ENCODE measurements at places on chromosomes 7 and 10.

DNA sequence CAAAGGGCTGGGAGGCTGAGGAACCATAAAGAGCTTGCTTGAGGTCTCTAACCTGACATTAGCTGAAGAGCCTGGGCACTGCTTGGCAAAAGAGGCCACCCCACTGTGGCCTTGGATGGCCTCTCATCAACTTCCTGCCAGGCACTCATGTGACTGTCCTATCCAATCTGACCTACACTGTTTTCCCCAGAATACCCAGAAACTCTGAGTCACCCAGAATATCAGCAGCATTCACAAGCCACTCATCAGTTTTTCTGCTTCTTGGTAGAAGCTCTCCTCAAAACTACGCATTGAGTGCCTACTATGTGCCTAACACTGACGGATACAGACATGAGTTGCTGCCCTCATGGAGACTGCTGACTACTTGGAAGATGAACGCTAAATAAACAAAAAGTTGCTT lies 4.1 kb upstream of the NT5C2 start:
- no peak for DNase-seq

DNA sequence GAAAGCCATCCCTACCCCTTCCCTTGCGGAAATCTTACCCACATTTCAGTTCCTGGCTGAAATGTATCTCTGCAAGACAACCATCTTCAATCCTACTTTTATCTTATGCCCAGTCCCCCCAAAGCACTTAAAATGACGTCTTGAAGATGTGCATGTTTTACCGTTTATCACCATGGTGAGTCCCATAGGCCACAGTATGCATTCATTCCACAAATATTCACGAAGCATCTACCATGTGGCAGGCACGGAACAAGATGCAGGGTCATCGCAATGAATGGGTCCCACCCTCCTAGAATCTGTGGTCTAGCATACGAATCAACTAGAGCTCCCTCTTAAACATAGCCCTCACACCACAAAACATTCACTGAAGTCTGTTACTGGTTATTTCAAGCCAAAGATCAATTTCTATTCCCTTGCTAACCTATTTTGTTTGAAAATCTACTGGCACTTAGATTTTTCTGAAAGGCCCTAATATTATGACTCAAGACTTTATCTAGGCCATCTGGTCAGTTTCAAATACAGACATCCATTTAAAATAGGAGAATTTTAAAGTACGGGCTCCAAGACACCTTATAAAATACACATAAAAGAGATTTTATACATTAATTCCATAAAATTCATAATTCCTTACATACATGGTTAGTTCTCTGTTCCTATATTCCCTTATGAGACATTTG lies 99.4 kb downstream of the PARD3 start:
- no peak for DNase-seq

DNA sequence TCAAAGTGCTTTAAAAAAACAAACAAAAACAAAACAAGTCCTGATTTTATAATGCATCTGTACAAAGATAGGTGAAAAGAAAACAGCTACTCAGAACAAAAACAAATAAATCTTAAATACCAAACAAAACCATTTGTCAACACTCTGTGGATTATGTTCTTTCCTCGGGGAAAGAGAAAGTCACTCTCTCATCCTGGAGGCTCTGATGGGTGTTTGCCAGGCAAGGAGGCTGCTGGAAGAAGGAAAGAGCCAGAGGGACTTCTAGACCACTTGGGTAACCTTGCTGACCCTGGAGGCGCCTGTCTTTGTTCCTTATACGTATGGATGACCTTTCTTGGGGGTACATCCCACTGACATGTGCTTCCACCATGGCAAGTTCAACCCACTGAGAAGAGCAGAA lies 92.8 kb downstream of the ZRANB1 start:
- DNase-seq, result no peak

GRCh38 chr10:127735723-127736221 lies 1.2 kb upstream of the FOXI2 start:
- no peak for DNase-seq

GRCh38 chr7:93948106-93948505 lies 26.6 kb downstream of the GNG11 start:
- DNase-seq, result no peak

DNA sequence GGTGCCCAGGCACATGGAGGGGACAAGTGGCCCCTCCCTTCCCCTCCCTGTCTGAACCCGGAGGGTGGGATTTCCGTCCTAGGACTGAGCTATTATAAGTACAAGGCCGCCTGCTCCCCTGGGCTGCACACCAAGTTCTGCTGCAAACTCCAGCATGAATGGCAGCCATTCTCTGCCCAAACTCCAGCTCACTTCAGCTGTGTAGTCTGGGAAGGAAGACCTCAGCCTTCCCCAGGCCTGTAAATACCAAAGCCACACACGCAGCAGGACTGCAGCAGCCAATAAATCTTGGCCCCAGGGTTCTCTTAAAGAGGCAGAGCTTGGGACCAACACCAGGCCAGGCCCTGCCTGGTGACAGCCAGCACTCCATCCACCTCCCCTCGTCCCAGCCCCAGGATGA lies 291.3 kb upstream of the ZMIZ1 start:
- DNase-seq, result no peak

DNA sequence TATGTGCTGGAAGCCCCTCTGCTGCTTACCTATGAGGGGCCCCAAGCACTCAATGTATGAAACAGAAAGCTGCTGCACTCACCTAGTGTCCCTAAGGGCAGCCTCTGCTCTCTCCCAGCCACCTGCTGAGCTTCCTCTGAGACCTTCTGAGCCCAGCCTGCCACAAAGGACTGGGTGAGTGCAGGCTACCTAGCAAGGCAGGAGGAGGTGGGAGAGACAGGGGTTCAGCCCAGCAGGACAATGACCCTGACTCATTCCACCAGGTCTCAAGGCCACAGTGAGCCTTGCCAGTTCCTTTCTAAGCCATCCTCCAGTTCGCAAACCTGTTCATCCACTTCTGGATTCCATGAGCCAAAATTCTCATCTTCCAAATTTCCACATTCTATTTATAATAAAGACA lies 16.3 kb downstream of the VOPP1 start:
- no peak for DNase-seq

- DNase-seq, result no peak
Observed at GRCh38 chr10:103969857-103970627, 3.1 kb downstream of the SLK start.

DNA sequence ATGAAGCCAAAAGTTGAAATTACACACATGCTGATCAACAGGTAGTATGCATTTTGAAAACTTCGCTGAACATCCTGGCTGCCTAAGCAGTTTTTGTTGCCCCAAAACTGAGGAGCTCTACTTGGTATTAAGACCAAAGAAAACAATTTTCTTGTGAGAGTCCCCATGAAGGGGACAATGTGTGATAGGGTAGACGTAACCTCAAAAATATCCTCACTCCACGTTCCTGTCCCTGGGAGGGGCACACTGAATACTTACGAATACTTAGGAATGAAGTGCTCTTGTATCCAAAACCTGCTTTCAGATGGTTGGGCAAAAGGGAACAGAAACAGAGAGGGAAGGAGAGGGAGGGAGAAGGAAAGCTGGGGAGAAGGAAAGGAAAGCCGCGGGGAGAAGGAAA lies 24.7 kb downstream of the CCDC6 start:
- DNase-seq, result no peak

DNA sequence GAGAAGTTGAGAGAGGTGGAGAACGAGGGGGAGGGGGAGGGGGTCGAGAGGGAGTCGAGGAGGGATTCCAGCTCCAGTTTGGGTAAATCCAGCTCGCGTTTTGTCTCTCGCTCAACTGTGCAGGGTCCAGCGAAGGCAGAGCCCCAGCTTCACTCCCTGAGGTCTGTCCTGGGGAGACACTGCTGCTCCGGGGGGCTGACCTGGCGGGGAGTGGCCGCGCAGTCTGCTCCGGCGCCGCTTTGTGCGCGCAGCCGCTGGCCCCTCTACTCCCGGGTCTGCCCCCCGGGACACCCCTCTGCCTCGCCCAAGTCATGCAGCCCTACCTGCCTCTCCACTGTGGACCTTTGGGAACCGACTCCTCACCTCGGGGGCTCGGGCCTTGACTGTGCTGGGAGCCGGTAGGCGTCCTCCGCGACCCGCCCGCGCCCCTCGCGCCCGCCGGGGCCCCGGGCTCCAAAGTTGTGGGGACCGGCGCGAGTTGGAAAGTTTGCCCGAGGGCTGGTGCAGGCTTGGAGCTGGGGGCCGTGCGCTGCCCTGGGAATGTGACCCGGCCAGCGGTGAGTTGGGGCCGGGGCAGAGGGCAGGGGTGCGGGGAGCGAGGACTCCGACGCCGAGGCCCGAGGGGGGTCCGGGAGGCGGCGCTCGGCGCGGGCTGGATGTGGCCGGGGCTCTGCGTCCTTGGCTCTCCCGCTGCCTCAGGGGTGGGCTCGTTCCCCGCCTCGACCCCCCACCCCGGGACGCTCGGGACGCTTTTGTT lies at the start of gene TET1:
TSS of gene TET1 (plus strand) at position 152 of the 757 bp plus-strand sequence. CDS start 12,002 bp downstream, outside the sequence.
- no peak for DNase-seq

DNA sequence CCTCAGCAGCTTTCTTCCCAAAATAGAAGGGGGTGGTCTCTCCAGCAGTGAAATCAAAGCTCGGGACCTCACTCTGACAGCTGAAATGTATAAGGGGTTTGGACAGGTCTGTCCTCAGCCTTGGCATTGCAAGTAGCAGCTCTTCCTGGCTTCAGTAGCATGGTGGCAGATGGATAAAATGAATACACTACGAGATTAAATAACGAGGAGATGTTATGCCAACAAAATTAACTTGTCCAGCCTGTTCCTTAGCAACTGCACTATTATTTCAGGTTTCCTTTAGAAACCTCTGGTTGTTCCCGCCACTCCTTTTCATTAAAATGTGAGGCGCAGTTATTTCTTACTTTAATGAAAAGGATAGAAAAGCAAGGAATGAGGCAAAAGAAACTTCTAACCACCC lies 24.9 kb downstream of the PRLHR start:
- DNase-seq, result no peak
